A549 (cell line): ENCODE measurements at places on chromosomes 6 and 20. TPM values are rescaled to one million over a fixed set of nuclear protein-coding genes. Genes with fewer than 3 reads are reported as not detected.

Gene LRRC1
- polyA plus RNA-seq = 4.8 to 5.3 TPM (median 5.2 TPM) in 3 replicates

Gene VGLL2
- not detected in 3 replicates for polyA plus RNA-seq

Gene KCNK15
- 0.41 to 0.67 TPM (median 0.43 TPM) in 3 replicates for polyA plus RNA-seq

Gene PI16
- polyA plus RNA-seq = not detected in 3 replicates

GRCh38 chr6:137893726-137894125 lies 26.7 kb downstream of the TNFAIP3 start:
- no peak for DNase-seq

GRCh38 chr20:19562426-19562825 lies 195.6 kb upstream of the RIN2 start:
- DNase-seq = no peak

GRCh38 chr20:50794846-50795634 lies at the start of gene BCAS4:
Gene BCAS4, plus strand, starts transcription at chr20:50795061. Its CDS starts 23 bp downstream, at chr20:50795084.
- DNase-seq = peak; percentile 88

- no peak for DNase-seq
Measured at GRCh38 chr20:46060301-46060881, 29.4 kb downstream of the NCOA5 start.
